HepG2 (cell line): ENCODE measurements at places on chromosomes 13 and 19. TPM values are rescaled to one million over a fixed set of nuclear protein-coding genes. Genes with fewer than 3 reads are reported as not detected.

DNA sequence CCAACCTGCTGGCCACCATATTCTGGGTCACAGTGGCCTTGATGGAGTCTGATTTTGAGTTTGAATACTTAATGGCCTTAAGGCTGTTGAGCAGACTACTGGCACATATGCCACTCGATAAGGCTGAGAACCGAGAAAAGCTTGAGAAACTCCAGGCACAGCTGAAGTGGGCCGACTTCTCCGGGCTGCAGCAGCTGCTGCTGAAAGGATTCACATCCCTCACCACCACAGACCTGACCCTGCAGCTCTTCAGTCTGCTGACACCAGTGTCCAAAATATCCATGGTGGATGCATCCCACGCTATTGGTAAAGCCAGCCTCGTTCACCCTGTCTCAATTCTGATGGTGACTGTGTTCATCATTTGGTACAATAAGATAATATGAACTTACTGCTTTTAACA, 77.5 kb downstream of the ZAR1L start:
- H3K36me3 ChIP-seq: peaks cover 12% of the 10 kb centered on the region
- H3K4me1 ChIP-seq: peaks cover 4% of the 10 kb centered on the region
- no peak overlapping the region for H3K27ac ChIP-seq
- H3K4me3 ChIP-seq: no peak overlapping the region

DNA sequence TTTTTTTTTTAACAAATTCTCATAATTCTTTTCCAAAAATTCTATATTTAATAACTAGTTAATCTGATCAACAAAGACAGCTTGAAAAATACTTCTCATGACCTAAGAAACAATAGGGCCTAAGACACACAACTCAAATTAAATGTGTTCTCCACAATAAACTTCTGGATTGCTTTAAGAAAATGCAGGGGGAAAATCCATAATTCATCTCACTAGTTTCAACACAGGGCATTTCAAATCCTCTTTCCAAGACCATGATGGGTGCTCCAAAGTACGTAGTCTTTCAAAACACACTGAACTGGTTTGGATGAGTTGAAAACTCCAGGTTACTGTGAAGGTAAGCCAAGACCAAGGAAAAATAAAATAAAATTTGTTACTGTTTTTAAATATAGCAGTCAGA, 62.6 kb downstream of the DCLK1 start:
- H3K27ac ChIP-seq: no peak overlapping the region
- H3K27me3 ChIP-seq: no peaks in the 10 kb centered on the region
- no peak for DNase-seq

DNA sequence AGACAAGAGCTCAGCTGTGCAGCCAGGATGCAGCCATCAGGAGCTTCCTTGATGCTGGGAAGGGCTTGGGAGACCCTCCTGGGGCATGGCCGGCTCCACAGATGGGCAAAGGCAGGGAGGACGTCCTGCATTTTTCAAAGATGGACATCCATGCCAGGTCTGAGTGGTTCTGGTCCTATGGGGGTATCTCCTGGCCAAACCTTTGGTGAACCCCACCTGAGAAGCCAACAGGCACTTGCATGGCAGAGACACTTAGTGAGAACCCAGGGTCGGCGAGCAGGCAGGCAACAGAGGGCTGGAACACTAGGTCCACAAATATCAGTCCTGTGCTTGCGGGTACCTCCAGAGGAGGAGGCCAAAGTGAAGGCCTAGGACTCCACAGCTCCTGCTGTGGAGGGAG, 70.0 kb downstream of the KCTD15 start:
- H3K36me3 ChIP-seq: no peaks in the 10 kb centered on the region
- no peak for DNase-seq

GRCh38 chr19:41478875-41479756, 36.2 kb downstream of the ERICH4 start:
- no peak for DNase-seq
- no peaks in the 10 kb centered on the region for H3K27me3 ChIP-seq
- H3K4me1 ChIP-seq: no peaks in the 10 kb centered on the region

DNA sequence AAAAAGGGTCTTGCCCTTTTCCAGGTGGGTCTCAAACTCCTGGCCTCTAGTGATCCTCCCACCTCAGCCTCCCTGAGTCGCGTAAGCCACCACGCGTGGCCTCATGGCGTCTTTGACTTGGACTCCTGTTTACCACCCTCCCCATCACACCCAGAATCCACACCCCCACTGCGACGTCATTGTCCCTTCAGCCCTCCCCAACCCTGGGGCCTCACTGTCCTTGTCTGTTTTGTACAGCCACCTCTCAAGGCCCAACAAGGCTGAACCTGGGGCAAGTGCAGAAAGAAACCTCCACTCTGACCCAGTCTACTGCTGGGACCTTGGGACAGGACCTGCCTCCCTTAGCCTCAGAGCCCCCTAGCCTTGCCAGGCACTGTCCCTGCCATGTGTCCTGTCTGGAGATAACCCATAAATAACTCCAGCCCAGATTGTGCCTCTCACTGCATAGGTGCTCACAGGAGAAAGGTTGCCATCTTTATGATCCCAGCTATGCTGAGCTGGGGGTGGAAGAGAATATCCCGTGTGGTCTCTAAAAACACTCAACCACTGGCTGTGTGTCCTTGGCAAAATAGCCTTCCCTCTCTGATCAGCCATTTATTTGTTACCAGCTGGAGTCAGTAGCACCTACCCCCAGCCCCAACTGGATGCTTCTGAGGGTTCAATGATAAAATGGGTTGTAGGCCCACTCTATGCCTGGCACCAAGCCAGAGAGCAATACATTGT, 1.8 kb upstream of the IFI30 start:
- peaks cover 8% of the 10 kb centered on the region for H3K36me3 ChIP-seq
- no peak for DNase-seq
- H3K4me3 ChIP-seq: no peak overlapping the region
- no peak overlapping the region for H3K27ac ChIP-seq

DNA sequence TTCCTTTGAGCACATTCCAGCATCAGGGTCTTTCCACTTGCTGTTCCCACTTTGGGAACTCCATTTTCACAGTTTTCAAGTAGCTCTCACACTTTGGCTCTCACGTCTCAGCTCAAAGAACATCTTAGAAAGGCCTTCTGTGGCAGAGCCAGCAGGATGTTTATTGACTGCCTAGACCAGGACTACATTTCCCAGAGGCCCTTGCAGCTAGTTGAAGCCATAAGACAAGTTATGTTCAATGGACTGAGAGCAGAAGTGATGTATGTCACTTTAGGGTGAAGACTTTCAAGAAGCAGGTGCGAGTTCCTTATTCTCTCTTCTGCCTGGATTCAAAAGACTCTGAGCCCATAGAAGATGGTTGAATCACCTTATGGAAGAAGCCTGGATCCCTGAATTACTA, 4.3 kb upstream of the HAUS5 start:
- no peak overlapping the region for H3K27ac ChIP-seq
- H3K36me3 ChIP-seq: no peaks in the 10 kb centered on the region
- peaks cover 32% of the 10 kb centered on the region for H3K4me1 ChIP-seq
- no peaks in the 10 kb centered on the region for H3K27me3 ChIP-seq
- no peak overlapping the region for H3K4me3 ChIP-seq

ZIM2 gene
- 4.4 and 10.3 TPM in 2 replicates for total RNA-seq

MCEMP1 gene
- total RNA-seq: not detected in 2 replicates
